ENCODE measurements at places on chromosomes 3 and 15.

DNA sequence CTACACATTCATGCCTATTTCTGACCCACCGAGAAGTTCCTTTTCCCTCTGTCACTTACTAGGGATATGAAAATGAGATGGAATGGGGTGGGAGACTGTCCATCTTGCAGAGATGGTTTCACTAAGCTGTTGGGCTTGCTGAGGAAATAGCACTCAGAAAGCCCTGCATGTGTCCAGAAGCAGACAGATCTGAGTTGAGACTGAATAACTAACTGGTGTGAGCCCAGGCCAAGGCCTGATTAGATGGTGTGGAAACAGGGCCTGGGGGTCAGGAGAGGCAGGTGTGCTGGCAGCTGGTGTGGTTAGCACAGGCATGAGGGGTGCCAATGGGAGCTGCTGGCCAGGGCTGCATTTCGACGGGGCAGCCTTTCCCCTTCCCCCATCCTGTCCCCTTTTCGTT is 72.1 kb downstream of the CLSTN2 start:
- DNase-seq: no peak

DNA sequence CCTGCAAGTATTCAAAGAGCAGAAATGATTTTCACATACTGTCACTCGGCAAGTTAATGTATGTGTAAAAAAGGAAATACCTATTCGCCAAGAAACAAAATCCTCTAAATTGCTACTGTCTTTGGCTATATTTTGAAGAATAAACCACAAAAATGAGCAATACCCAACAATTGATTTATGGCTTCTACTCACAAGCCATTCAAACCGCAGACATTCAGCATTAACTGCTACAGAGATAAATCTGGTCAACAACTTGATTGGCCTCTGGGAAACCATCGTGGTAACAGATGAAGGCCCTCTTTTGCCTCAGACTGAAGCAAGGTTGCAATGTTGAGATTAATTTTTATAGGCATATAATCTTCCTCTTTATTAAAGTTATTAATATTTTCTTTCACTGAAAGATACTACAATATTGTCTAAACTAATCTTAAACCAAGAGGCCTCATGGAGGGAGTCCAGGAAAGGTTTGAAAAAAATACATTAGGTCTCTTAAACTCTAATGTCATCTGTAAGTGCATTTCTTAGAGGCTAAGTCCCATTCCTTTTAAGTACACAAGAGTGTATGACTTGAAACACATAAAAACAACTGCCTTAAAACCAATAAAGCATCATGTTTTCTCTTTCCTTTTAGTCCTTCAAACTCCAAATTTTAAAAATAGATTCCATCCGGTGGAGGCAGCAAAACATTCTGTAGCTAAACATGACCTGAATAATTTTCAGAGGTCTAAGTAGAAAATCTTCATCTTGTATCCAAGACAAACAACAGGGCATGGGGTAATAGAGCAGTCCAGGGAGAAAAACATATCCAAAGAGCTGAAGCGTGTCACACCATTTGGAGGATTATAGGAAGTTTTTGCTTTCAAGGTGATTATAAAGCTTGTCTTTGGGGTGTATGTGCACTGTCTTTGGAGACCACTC is 162.4 kb upstream of the TGFBR2 start:
- DNase-seq: no peak

DNA sequence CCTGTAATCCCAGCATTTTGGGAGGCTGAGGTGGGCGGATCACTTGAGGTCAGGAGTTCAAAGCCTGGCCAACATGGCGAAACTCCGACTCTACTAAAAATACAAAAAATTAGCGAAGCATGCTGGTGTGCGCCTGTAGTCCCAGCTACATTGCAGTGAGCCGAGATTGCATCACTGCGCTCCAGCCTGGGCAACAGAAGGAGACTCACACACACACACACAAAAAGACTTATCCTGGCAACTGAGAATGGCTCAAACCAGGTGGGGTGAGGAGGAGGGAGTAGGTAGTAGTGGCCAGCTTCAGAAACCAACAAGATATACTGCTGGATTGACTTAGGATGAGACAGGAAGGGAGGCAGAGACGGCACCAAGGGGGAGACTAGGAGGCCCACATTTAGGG is 53.4 kb upstream of the APEH start:
- no peak for DNase-seq

- no peak for DNase-seq
Observed at GRCh38 chr15:65184305-65184867, 756 bp downstream of the CLPX start.

DNA sequence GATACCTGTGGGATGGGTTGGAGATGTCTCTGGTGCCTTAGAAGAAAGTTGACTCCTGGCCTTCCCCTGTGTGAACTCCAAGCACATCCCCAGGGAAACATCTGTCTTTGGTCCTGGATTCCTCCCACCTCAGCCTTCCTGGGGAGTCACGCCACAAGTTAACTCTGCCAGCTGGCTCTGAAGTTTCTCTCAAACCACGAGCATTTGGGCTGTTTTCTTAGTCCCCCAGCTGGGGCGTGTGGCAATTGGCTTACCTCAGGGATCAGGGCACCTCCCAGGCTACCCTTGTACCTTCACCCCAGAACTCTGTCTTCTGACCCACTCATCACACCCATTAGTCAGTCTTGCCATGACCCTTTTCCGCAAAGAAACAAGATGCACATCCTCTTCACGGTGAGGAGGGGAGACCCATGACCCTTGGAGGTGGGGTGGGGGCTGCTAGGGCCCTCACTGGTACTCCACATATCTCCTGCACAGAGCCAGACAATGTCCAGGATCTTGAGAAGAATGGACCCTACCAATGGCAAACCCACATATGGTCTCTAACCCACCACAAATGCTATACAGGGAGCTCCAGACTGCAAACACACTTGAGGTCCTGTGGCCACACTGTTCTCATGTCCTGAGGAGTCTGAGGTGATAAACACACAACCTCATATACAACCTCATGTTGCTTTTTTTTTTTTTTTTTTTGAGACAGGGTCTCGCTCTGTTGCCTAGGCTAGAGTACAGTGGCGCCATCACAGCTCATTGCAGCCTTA is 3.9 kb downstream of the NEIL1 start:
- no peak for DNase-seq

DNA sequence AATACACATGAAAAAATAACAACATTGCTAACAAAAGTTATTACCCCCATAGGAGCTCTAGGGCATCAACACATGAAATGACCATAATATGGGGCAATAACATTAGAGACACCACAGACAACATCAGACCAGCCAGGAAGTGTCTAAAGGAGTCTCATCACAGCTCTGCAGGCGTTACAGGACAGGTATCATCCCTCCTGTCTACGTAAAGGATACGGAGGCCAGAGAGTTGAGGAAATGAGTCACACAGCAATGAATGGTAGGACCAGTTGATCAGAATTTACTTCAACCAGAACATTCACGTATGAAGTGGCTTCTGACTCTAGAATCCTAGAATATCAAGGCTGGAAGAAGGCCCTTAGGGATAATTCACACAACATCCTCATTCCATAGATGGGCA is 1.8 kb downstream of the NME9 start:
- DNase-seq: no peak

- no peak for DNase-seq
Observed at GRCh38 chr3:53232641-53233377, 23.0 kb downstream of the TKT start.

DNA sequence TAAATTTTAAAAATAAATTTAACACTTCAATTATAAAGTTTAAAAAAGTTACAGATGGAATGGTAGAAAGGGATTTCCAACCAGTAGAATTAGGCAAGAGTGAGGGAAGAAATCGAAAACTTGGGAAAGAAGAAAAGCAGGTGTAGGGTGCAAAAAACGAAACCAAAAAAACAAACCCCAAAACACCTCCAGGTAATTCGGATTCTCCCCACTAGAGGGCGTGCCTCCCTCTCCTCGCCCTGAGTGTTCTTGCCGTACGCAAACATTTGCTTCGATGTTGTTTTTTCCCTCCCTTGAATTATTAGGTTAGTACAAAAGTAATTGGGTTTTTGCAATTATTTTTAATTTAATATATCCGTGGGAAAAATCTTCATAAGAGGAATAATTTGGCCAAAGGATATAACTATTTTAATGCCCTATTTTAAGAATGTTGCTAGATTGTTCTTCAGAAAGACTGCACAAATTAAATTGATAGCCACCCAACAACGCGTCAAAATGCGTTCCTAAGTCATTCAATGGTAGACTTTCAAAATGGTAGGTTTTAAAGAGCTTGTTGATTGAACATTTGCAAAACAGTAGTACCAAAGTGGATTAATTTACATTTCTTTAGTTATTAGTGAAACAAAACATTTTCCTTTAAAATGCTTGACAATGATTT is 63.7 kb downstream of the SLC30A4 start:
- DNase-seq: no peak

DNA sequence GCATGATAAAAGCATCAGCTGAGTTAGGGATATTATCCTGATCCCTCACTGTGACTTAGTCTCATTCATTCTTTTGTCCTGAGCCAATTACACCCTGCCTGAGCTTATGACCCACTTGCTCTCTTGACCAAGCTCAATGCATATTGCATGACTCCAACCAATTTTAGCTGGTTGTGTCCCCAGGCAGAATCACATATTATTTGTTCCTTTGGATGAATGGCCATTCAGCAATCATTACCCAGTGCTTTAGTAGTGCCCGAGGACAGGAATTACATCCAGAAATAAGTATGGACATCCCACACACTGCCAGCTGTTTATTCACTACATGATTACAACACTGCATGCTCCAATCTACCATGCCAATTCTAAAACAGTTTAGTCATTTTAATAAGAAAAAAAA is 322.5 kb downstream of the ZBBX start:
- no peak for DNase-seq

DNA sequence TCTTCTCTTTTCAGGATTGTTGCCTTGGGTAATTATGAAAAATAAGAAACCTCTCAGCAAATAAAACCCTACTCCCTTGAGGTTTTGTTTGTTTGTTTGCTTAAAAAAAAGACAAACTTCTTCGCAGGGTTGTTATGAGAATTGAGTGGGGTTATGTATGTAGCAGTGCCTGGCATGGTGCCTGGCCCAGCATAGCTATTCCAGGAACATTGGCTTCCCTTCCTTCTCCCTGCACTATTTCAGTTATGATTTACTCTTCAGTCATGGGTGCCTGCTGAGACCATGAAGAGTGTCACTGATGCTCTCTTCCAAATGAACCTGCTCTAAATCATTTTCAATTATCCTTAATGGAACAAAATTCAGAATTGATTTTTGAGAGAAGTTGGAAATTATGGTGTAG is 283.5 kb upstream of the ROPN1 start:
- no peak for DNase-seq

DNA sequence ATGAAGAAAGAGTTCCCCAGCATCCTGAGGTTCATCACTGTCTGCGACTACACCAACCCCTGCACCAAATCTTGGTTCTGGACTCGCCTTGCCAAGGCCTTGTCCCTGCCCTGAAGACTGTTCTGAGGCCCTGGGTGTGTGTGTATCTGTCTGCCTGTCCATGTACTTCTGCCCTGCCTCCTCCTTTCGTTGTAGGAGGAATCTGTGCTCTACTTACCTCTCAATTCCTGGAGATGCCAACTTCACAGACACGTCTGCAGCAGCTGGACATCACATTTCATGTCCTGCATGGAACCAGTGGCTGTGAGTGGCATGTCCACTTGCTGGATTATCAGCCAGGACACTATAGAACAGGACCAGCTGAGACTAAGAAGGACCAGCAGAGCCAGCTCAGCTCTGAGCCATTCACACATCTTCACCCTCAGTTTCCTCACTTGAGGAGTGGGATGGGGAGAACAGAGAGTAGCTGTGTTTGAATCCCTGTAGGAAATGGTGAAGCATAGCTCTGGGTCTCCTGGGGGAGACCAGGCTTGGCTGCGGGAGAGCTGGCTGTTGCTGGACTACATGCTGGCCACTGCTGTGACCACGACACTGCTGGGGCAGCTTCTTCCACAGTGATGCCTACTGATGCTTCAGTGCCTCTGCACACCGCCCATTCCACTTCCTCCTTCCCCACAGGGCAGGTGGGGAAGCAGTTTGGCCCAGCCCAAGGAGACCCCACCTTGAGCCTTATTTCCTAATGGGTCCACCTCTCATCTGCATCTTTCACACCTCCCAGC is 2.9 kb downstream of the MYD88 start:
- no peak for DNase-seq

- DNase-seq: no peak
Observed at GRCh38 chr3:133655731-133656515, 5.8 kb downstream of the TOPBP1 start.

GRCh38 chr15:91530956-91531582 is 322.4 kb upstream of the SLCO3A1 start:
- DNase-seq: no peak

GRCh38 chr3:184796551-184796950 is 15.4 kb upstream of the VPS8 start:
- no peak for DNase-seq

DNA sequence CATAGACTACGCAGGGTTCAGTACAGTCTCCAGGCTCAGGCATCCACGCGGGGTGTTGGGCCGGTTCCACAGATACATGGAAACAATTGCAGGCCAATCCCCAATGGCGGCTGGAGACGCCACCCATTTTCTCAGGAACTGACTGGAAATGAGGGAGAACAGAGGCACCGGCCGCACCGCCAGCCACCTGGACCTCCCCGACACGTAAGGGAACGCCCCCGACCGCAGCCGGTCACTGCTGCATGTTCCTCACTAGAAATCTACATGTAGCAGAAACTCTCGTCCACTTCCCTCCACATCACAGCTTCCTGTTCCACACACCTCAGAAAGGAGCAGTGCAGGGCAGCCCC is 29.2 kb downstream of the CYFIP1 start:
- no peak for DNase-seq

- no peak for DNase-seq
Observed at GRCh38 chr15:62985768-62986167, 56.8 kb upstream of the TPM1 start.

DNA sequence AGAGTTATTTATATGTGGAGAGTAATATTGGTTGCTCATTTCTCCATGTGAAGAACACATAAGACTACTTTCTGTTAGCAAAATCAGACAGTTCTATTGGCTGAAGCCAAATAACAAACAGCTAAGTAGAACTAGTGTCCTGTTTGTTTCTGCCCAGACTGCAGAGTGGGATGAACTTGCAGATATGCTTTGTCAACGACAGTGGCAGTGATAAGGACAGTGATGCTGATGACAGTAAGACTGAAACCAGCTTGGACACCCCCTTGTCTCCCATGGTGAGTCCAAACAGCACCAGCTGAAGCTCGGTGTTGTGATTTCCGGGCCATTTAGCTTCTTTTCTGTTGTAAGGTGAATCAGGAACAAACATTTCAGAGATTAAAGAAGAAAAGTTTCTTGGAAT is 102.6 kb upstream of the IL12A start:
- DNase-seq: no peak

DNA sequence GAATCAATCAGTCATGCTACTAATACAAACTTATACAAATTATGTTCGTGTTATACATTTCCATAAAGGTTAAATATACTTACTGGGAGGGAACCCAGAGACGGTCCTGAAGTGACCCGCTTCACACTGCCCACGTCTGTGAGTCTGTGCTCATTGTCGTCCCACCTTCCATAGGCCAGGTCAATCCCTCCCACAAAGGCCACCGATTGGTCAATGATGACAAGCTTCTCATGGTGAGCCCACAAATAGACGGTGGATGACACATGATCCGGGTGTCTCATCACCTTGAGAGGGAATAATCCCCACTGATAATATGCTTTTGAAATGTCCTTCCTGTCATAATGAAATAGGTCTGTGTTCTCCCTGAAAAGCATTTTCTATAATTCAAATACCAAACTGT is 121.7 kb downstream of the PLD1 start:
- no peak for DNase-seq

- DNase-seq: no peak
Observed at GRCh38 chr3:53225651-53226050, 30.2 kb downstream of the TKT start.

GRCh38 chr15:60576044-60576443 is 97.1 kb upstream of the ICE2 start:
- no peak for DNase-seq
